Stimulated activated CD4-positive, alpha-beta T cell treated with anti-CD3 and anti-CD28 coated beads, Interleukin-2, amount 100 ng/mL, for 48 hours (primary cell): ENCODE measurements at places on chromosomes 6 and 20.

DNA sequence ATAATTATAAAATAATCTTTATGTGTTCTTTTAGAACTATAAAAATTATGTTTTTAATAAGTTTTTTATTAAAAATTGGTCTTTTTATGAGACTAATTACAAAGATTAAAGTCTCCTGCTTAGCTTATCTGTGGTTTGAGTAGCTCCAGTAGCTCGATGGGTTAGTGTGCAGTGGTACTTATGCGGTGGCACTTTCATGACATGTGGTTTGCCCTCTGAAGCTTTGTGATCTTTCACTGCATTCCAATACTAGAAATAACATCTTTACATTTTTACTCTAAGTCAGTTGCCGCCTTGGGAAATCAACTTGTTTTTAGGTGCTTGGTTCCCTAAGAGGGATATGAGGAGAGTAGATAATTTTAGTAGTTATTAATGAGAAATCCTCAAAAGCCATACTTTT is 699.5 kb upstream of the FLRT3 start:
- no peak for DNase-seq

GRCh38 chr6:47581591-47581990 is 104.0 kb downstream of the CD2AP start:
- no peak for DNase-seq

DNA sequence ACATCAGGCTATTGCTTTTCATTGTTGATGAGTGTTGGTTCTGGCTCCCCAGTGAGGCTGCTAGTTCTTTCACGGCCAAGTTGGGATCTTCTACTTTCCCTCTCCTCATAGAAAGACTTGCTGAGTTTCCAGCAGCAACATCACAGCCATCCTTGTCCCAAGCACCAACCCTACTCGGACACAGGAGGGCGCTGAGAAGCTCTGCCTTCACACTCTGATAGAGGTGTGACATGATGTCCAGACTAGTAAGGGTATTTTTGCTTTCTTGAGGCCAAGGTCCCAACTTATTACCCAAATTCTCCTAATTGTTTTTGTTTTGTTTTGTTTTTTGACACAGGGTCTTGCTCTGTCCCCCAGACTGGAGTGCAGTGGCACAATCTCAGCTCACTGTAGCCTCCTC is 3.0 kb upstream of the GCM1 start:
- no peak for DNase-seq

GRCh38 chr6:24455061-24455460 is 34.3 kb downstream of the GPLD1 start:
- no peak for DNase-seq

GRCh38 chr20:2396241-2396814 is 15.6 kb downstream of the TGM6 start:
- no peak for DNase-seq

DNA sequence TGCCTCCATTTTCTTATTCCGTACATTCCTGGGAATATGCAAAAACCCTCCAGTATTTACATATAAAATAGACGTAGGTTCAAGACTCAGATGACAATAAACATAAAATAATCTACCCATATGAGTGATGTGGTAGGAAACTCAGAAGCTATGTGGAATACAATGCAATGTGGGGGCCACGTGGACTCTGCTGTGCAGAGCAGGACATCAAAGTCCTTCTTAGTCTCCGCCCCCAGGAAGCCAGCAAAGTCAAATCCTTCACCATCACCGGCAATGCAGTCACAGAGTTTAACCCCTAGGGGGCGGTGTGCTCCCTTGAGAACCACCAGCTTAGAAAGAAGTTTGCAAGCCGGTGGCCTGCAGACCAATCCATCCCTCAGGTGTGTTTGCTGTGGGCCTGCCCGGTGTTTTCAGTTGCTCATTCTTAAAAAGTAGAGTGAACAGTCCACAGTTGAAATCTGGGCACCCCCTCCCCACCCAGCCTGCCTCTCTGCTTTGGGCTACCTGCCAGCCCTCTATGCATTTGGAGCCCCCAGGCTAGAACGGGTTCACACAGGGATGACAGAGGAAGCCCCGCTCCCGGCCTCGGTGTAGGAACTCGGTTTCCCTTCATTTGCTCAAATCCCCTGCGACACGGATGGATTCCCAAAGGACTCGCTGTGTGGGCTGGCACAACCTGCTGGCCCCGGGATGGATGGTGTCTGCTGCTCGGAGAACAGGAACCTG is 59.9 kb downstream of the SULF2 start:
- DNase-seq: peak; percentile 80

DNA sequence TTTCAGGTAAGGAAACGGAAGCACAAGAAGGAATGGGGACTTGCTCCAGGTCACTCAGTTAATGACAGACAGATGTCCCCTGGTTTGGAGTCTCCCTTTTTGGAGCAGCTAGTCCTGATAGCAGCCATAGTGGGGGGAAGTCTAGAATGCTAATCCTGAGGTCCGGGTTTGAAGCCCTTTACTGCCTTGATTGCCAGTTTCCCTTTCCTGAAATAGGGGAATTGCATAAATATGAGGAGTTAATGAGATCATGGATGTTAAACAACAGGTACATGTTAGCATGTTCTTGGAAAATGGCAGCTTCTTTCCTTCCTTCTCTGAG is 341 bp upstream of the TTPAL start:
- no peak for DNase-seq
